ENCODE measurements at places on chromosomes 13 and 19.

GRCh38 chr19:1389033-1389940 is 5.6 kb downstream of the NDUFS7 start:
- DNase-seq, result no peak

- DNase-seq, result no peak
Observed at GRCh38 chr13:50766013-50766412, 77.5 kb downstream of the DLEU7 start.

DNA sequence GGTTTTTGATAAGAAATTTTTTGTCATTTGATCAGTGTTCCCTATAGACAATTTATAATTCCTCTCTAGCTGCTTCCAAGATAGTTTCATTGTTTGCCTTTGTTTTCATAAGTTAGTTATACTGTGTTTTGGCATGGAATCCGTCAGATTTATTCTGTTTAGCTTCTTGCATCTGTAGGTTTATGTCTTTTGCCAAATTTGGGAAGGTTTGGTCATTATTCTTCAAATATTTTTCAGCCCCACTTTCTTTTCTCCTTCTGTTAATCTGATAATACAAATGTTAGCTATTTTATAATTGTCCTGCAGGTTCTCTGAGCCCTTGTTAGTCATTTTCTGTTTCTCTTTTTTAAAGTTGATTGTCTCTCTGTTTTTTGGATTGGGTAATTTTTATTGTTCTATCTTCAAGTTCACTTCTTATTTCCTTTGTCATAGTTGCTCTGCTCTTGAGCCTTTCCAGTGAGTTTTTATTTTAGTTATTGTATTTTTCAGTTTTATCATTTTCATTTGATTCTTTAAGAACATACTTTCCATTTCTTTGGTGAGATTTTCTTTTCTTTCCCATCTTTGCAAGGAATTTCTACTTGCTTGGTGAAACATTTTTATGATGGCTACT is 5.9 kb upstream of the FCGBP start:
- DNase-seq, result no peak

GRCh38 chr13:95137096-95137495 is 164.2 kb downstream of the ABCC4 start:
- no peak for DNase-seq

GRCh38 chr19:1113030-1113985 is 9.5 kb downstream of the GPX4 start:
- DNase-seq, result peak; percentile 86

GRCh38 chr19:14114854-14115253 is 2.7 kb downstream of the PRKACA start:
- DNase-seq, result no peak
